ENCODE measurements at places on chromosomes 11 and 22.
A peak's percentile ranks its signal among the peaks of the same experiment; 100 is the strongest.

DNA sequence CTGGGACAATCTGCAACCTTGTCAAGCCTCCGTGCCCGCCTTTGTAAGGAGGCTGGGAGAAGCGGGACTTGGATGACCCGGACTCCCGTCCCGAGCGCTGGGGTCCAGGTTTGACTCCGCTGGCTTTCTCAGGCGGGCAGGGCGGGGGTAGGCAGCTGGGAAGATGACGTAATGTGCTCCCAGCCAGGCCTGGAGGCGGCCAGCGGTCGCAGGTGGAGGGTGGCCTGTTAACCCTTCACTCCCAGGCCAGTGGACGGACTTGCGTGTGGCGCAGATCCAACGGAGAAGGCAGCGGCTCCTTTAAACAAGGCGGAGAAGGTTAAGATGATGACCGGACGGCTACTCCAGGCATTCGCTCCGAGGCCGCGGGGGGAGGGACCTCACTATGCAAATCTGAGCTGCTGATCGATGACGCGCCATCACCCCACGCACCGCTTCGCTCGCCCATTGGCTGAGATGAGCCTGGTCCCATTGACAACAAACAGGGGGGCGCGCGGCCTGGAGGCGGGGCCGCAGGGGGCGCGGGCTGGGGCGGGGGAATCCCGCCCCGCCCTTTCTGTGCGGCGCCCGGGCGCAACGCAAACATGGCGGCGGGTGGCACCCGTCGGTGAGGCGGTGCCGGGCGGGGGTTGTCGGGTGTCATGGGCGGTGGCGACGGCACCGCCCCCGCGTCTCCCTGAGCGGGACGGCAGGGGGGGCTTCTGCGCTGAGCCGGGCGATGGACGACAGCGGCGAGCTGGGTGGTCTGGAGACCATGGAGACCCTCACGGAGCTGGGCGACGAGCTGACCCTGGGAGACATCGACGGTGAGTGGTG lies at the start of gene SREBF2:
Gene SREBF2, plus strand, starts transcription at position 553 of the 816 bp plus-strand sequence. Its CDS starts 166 bp downstream, at position 719.
- peak; percentile 100 for DNase-seq

DNA sequence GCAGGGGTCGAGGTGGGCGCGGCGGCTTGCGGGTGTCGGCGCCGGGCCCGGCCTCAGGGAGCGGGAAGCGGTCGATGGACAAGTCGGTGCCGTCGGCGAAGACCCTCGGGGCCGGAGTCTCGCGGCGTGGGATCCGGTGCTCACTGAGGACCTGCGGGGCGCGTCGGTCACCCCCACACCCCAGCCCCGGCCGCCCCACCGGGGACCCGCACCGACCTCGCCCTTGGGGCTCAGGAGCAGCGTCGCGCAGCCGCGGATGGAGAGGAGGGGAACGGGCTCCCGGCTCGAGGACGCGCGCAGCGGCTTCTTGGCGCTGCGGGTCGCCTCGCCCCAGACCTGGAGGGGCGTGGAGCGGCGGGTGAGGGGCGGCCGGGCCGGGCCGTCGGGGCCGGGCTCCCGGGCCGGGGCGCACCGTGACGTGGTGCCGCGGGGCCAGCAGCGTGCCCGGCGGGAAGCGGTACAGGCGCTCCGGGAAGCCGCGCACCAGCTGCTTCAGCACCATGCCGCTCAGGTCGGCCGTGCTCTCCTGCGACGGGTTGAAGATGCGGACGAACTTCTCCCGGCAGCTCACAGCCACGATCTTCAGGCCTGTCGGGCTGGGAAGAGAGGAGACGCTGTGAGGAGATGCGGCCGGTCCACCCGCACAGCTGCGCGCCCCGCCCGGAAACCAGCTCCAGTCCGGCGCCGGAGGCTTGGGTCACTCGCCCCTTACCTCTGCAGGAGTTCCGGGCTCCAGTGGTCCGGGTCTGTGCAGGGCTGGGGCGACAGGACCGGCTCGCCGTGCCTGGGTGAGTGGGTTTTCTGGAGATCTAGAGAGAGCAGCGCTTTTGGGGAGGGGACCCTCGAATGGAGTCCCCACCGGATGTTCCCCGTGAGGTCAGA lies 4.5 kb downstream of the LMNTD2 start:
- no peak for DNase-seq

GRCh38 chr11:83249972-83250593 lies 36.1 kb downstream of the CCDC90B start:
- DNase-seq: no peak

GRCh38 chr11:134474070-134474860 lies 62.2 kb upstream of the B3GAT1 start:
- no peak for DNase-seq

GRCh38 chr11:17477084-17477333 lies 364 bp upstream of the ABCC8 start:
- no peak for DNase-seq

DNA sequence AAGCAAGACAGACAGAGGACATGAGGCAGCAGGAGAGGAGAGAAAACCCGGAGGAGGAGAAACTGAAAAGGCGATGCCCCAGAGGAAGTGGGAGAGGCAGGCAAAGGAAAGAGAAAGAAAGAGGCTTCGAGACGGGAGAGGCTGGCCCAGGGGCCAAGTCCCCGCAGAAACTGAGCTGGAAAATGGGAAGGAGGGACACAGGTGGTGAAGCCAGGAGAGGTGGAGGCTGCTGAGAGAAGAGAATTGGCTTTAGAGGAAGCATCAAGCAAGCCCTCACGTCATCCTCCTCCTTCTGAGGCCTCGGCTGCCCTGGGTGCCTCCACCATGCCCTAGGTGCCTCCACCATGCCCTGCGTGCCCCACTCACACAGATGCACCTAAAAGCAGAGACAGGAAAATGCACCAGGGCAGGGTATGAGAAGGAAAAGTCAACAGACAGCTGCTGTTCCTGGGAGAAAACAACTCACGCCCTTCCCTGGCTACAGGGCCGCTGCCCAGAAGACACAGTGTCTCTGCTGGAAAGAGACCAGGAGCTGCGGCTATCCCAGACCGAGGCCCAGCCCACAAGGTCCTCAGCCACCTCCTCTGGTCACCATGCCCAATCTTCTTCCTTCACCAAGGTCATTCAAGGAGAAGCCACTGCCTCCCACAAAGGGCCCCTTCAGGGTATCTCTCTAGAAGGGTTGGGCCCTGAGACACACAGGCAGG lies 14.3 kb downstream of the FXYD6 start:
- no peak for DNase-seq
